AG20443 (cell line): ENCODE measurements at places on chromosomes 5 and 9.
A peak's percentile ranks its signal among the peaks of the same experiment; 100 is the strongest.

- DNase-seq = no peak
These were observed 9.0 kb downstream of the ABHD17B start for GRCh38 chr9:71901695-71902597.

GRCh38 chr9:81028504-81028903 is 660.8 kb downstream of the TLE1 start:
- DNase-seq = peak; percentile 77

DNA sequence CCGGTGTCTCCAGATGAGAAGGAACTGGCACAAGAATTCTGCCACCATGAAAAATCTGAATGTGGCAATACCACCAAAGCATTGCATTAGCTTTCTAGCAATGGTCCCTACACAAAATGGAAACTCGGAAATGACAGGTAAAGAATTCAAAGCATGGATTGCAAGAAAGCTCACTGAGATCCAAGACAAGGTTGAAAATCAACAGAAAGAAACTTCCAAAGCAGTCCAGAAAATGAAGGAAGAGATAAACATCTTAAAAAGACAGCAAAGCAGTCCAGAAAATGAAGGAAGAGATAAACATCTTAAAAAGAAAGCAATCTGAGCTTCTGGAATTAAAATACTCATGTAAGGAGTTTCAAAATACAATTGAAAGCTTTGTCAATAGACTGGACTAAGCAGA is 16.8 kb upstream of the GRXCR2 start:
- no peak for DNase-seq

GRCh38 chr9:111320631-111321030 is 9.4 kb downstream of the OR2K2 start:
- DNase-seq = no peak

GRCh38 chr9:76374783-76375559 is 19.3 kb downstream of the RFK start:
- peak; percentile 86 for DNase-seq

DNA sequence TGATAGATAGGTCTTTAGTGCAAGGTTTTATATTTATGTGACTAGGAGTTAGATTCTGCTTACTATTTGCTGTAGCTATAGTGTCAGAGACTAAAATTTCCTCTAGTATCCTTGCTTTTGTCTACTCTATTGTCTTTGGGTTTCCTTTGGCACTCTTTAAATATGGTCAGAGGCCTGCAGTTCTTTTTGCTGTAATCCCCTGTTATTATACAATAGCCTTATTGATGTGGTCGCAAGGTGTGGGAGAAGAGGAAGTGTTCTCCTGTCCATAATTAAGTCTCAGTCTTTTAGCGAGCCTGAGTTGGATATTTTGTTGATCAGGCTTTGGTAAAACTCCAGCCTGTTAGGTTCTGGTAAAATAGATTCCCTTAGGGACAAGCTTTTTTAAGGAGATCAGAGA is 34.9 kb downstream of the LURAP1L start:
- DNase-seq = no peak

- no peak for DNase-seq
These were observed 192.4 kb downstream of the GABBR2 start for GRCh38 chr9:98516205-98516896.

DNA sequence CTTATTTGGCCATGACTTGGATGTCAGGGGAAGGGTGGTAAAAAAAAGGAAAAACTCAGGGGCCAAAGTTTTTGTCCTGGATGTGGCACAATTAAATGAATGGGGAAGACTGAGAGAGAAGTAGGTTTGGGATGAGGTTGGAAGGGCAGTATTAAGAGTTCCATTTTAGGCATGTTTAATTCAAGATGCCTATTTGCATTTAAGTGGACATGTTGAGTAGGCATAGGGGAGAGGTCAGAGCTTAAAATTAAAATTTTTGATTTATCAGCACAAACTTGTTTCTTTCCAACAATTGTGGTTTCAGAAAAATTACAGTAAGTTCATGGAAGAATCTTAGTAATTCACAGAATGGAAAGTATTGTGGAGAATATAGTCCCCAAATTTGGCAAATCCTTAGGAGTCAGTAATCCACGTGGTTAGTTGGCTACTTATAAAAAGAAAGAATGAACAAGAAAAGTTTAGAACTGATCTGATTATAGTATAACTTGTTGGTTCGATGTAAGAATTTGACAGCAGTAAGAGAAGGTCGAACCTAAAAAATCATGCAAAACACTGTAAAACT is 265.9 kb downstream of the SAXO1 start:
- DNase-seq = no peak

DNA sequence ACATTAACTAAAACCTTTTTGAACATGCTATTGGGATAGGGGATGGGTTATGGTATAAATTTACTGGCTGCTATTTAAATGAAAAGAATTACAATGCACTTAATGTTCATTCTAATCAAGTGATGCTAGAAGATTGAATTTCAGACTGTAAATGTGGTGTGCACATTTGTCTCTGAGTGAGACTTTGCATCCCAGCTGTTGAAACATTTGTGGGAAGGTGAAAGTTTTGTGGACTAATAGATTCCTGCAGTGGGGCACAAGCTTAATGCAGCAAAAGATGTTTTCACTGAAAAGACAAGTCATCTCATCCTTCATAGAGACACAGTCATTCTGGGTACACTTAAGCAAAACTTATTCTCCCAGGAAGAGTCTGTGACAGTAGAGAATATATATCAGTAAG is 323.6 kb downstream of the NFIB start:
- no peak for DNase-seq

GRCh38 chr5:36054647-36055046 is 12.0 kb downstream of the UGT3A2 start:
- DNase-seq = no peak

DNA sequence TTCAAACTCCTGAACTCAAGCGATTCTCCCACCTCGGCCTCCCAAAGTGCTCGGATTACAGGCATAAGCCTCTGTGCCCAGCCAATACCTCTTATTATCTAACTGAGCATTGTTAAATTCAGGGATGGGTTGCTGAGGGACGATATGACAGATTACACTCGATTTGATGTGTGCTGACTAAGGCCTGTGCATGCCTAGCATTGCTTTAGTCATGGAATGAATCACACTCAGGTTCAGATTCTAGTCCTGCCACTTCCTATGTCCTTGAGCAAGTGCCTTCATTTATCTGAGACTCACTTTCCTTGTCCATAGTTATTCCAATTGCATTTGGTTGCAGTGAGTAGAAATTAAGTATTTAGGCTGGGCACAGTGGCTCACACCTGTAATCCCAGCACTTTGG is 19.5 kb downstream of the THBS4 start:
- DNase-seq = no peak

DNA sequence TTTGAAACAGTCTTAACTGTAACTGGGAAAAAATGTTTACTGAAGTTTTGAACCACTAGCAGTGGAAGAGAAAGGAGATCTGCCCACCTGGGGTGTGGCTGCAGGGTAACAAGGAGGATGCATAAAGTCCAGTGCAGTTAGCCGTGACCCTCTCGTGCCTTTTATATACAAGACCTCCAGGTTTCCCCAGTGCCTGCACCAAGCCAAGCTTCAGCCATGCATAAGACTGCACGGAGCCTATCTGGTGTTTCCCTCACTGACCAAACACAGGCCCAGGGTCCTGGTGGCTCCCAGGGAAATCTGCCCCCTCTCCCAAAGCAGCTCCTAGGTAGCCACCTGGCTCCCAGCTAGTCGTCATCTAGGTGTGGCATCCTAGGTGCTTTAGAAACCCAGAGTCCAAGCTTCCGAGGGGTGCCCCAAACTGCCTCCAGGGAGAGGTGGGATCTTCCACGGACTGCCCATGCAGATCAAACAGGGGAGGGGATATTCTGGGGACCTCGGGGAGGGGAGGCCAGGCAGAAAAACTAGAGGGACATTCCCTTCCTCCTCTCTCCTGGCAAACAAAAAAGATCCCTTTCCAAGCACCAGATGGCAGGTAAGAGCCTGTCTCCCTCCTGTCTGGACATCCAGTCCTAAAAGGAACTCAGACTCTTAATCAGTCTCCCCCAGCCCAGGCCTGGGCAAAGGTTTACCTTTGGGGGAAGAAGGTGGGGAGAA is 2.7 kb downstream of the SHB start:
- peak; percentile 13 for DNase-seq

DNA sequence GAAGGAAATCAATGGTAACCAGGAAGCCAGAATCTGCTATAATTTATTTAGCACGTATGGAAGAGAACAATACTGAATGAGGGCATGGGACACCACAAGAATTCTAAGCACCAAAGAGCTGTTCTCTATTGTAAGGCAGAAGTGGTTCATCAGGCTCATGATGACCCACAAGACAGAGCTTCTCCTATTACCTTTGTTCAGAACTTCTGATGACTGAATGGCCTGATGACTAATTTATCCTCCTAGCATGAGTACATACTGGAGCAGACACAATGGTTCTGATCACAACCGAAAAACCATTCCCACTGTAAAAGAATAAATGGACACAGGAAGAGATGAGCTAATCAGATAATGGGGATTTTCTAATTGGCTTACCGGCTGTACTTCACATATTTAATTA is 329.8 kb upstream of the PDE4D start:
- no peak for DNase-seq

GRCh38 chr5:146940295-146940694 is 61.7 kb upstream of the PPP2R2B start:
- DNase-seq = no peak

- no peak for DNase-seq
These were observed 8.1 kb downstream of the TRIP13 start for GRCh38 chr5:900781-901180.

GRCh38 chr9:5485378-5486085 is 24.8 kb upstream of the PDCD1LG2 start:
- no peak for DNase-seq

- no peak for DNase-seq
These were observed 7.7 kb upstream of the RPL26L1 start for GRCh38 chr5:172951371-172952033.

DNA sequence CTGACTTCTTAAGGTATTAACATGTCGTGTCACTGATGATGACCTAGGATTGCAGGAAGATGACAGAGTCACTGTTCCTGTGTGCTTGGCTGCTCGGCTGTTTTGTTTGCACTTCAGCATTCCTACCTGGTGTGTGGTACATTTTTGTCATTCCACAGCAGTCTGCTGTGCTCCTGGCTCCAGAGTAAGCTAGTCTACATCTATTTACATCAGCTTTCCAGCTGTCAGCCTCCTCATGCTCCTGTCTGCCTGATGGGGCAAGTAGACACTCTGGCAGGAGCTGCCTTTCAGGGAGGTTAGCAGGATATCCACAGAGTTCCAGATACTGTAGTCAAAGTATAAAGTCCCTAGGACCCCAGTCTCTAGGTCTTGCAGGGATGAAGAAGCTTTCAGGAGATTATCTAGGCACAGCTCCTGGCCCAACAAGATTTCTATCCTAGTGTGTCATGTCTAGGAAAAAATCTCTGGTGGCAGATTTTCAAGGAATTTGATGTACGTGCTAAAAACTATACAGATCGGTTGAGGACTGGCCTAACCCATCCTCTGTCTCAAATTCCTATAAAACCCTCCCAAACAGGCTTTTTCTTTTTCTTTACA is 28.4 kb downstream of the RUSC2 start:
- peak; percentile 83 for DNase-seq
